ENCODE measurements at places on chromosomes 3 and 15. TPM values are rescaled to one million over a fixed set of nuclear protein-coding genes. Genes with fewer than 3 reads are reported as not detected.
A peak's percentile ranks its signal among the peaks of the same experiment; 100 is the strongest.

DNA sequence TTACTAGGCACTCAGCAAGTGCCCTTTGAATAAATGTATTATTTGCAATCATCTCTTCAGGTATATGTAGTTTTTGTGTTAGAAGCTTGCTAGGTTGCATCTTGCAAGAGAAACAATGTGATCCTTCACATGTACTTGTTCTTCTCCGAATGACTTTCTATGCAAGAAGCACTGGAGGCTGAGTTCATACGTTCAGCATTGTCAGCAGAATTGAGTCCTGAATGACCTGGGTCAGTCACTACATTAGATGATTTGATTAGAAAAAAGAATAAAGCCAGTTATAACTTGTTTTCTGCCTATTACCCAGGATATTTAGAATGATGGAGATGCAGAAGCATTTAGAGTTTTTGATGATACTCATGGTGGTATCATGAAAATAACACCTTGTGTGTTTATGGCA is 479.1 kb upstream of the TPRG1 start:
- no peak for DNase-seq

- DNase-seq: no peak
Measured at GRCh38 chr3:4492208-4493013, 737 bp upstream of the ITPR1 start.

- DNase-seq: no peak
Measured at GRCh38 chr3:184156522-184156955, 1.4 kb downstream of the DVL3 start.

GRCh38 chr15:65516997-65517865 is at the start of gene DPP8:
DPP8 (minus strand) TSS chr15:65517689; CDS start chr15:65512553, 5,136 bp downstream.
- DNase-seq: peak; percentile 66

DNA sequence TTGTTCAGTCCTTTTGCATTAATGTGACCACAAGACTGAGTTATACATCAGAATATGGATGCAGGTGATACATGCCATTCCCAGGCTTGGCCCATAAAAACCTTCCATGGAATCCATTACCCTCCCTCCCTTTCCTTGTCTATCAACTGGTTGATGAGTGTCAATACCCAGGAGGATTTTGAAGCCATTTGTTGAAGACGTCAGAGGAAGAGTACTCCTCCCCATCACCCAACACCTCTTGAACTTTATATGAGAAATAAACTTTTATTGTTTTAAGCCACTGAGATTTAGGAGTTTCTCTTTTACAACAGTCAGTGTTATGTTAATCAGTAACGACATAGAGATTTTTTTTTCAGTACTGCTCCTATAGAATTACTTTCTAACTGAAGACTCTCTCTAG is 55.5 kb downstream of the P3H2 start:
- no peak for DNase-seq

GRCh38 chr15:63565536-63566186 is 31.5 kb upstream of the FBXL22 start:
- DNase-seq: no peak

The CCK gene
- total RNA-seq: not detected

All from urinary bladder (tissue), 4 donors.